ENCODE measurements at places on chromosomes 1 and 21.

DNA sequence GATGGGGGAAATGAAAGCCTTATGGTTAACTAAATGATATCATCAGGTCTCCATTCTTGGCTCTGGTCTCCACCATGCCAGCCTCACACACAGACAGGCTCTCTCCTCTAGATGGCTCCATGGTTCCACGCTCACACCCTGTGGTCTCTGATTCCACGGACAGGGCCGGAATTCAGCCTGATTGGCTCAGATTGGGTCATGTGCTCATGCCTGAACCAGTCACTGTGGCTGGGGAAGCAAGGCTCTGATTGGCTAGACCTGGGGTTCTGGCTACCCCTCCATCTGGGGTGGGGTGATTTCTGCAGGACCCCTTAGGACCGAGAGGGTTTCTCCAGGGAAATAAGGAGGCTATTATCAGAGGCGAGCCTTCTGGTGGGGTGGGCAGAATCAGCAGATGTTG lies 277.0 kb downstream of the PTPRU start:
- no peak for DNase-seq

- DNase-seq = no peak
Observed at GRCh38 chr1:213998785-213999184, 11.0 kb downstream of the PROX1 start.

DNA sequence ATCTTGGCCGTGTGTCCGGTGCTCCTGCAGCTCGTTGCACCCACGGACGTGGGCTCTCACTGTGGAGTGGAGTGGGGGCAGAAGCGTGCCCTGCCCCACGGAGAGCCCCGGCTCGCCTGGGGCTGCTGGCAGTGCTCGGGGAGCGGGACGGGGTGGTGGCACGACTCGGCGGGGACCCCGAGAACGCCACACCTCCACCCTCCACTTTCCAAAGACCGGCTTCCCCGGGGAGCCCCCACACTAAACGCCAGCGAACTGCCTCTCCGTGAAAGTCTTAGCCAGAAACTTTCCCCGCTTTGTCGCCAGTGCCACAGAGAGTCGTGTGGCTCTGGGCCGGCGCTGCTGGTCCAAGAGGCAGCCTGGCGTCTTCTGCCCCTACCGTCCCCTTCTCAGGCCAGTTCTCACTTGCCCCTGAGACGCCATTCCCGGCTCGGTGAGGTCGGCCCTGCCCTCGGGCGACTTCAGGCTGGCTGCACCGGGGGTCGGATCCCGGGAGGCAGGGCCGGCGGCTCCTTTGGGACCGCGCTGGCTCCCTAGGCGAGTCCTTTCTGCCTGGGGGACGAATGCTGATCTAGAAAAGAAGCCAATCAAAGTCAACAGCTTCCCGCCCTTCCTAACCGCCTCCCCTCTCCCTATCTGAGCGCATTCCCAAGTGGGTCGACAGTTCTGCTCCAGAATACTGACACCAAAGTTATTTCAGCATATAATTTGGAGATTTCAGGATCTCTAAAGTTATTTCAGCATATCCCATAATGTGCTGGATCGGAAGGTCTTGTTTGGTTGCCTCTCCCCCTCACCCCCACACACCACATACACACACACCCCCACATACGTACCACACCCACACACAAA lies 2.6 kb upstream of the SAMD13 start:
- DNase-seq = no peak

DNA sequence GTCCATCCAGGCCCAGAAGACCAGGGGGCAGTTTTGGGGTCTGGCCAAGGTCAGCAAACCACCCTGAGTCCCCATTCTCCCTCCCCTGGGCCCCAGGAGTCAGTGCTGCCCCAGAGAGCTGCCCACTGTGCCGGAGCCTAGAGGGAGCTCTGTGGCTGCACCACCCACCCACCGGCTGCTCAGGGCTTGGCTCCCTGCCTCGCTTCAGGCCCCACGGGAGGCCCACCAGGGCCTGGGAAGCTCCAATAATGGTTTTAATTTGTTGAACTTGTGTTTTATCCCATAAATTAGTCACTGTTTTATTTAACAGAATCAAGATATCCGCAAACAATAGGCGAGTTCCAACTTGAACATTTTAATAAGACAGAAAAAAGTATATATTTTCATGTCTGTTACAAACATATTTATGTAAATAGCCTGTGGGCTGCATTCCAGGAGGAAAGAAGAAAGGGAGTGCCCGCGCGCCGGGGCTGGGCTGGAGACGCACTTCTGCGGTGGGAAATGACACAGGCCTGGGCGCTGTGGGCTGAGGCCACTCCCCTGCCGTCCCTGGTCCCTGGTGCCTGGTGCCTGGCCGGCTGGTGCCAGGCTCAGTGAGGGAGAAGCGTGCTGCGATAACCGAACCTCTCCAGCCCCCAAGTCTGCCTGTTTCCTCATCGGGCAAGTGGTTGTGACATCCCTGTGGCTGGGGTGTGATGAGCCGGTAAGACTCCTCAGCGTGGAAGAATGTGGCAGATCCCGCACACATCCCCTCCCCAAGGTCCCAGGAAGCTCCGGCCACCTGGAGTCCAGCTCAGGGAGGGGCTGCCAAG lies 160.5 kb downstream of the PEX14 start:
- DNase-seq = no peak

GRCh38 chr1:204451352-204452124 lies 39.9 kb upstream of the PPP1R15B start:
- DNase-seq = no peak

DNA sequence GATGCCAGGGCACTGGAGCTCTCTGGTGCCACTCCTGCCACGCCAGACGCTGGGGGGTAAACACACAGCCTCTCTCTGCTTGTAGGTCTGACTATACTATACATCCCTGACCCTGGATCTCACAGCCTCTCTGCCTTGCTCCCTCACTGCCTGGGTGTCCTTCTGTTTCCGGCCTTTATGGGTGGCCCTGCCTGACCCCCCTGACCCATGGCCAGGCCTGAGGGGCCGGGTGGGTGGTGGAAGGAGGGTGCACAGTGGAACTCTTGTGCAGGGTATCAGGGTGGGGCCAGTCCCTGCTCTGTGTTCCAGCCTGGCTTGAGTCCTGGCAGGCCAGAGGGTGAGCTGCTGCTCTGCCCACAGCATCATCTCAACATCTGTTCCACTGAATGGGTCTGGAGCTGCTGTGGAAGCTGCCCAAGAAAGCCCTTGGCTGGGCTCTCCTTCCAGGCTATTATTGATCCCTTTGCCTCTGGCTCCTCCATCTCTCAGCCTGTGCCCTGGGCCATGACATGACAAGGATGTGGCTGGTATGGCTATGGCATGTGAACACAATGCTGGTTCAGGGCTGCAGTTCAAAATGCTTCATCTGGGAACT lies 17.2 kb upstream of the SYNC start:
- DNase-seq = no peak

DNA sequence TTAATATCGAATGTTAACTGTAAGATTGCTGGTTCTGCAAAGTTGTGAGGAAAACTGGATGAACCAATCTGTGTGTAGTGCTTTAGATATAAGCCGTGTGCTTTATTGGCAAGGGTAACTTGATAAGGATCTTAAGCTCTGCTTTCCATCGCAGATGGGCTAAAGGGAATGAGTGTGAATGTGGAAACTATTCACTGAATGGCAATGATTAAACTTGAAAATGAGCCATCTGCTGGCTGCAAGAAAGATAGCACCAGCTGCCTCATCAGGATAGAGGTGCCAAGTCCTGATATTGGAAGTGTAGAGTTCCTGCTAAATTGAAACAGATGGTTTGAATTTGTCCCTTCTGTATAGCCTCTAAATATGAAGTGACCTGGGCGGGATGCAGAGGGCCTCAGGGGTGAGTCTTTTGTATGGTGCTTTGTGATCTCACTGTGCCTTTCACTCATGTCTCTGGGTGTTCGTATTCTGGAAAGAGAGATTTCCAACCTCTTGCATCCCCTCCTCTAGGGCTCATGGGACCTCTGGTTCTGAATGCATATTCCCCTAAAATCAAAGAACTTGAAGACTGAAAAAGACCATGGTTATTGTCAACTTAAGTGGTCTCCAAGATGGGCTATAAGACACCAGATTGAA lies 9.2 kb downstream of the FCRL3 start:
- DNase-seq = no peak

DNA sequence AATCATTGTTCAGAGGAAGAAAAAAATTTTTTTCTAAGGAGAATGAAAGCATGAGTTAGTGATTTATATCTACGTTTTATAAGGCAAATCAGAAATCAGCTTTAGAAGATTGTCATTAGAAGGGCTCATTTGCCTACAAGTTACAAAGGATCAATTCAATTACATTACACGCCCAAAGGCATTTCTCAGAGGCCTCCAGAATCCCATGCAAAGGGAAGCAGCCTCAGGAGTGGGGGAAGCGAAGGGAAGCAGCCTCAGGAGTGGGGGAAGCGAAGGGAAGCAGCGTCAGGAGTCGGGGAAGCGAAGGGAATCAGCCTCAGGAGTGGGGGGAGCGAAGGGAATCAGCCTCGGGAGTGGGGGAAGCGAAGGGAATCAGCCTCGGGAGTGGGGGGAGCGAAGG lies 206.2 kb downstream of the GREM2 start:
- DNase-seq = no peak

GRCh38 chr1:41662061-41662764 lies 177.7 kb upstream of the EDN2 start:
- peak; percentile 70 for DNase-seq

- DNase-seq = no peak
Observed at GRCh38 chr1:199174336-199174735, 535.5 kb downstream of the PTPRC start.

- DNase-seq = no peak
Observed at GRCh38 chr1:77846966-77847365, 41.5 kb upstream of the NEXN start.

- no peak for DNase-seq
Observed at GRCh38 chr1:83905315-83905907, 93.5 kb downstream of the TTLL7 start.

DNA sequence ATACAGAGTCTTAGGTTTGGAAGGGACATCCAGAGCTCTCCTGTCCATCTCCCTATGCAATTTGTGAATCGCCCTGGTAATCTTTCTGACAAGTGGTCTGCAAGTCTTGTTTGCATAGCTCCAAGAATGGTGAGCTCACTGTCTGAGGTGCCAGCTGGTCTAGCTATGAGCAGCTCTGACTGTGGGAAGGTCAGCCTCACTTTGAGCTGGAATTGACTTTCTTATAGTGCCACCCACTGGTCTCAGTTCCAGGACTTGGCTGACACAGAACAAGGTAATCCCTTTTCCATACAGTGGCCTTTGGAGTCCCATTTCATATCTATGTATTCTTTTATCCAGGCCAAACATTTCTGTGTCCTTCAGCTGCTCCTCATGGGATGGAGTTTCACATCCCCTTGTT lies 95.6 kb upstream of the C8B start:
- DNase-seq = no peak

DNA sequence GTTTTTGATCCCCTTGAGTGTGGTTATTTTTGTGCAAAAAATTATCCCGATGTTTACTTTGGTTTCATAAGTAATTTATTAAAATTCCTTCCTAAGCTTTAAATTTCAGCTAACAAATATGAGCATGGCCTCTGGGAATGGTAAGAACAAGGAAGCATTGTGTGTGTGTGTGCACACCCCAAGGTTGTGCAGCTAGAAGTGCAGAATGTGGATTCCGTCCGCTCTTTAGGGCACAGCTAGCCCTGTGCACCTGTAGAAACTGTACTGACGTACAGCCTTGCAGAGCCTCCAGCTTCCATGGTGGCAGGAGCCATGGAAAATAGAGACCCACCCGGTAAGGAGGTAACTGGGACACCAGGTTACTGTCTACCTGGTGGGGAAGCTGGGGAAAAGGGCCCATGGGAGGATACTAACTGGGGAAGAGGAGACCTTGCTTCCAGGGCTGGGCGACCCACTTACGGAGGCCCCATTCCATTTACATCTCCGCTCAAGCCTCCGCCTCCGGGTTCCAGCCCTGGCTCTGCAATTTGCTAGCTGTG lies 54.7 kb downstream of the B3GALT5 start:
- no peak for DNase-seq

DNA sequence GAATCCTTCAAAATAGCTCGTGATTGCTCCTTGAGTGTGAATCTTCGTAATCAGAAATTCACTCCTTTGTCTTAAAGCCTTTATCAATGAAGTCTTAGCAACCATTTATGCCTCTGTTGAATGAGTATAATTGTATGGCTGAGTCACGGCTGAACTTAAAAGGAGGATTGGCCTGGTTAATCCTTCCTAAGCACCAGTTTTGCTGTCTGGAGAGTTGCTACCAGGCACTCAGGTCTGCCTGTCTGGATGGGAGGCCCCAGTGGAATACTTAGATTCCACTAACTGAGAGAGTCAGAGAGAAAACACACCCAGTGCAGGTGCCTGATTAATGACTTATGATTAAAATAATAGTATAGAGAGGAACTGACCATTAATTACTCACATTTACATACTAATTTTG lies 7.6 kb upstream of the HHAT start:
- no peak for DNase-seq

DNA sequence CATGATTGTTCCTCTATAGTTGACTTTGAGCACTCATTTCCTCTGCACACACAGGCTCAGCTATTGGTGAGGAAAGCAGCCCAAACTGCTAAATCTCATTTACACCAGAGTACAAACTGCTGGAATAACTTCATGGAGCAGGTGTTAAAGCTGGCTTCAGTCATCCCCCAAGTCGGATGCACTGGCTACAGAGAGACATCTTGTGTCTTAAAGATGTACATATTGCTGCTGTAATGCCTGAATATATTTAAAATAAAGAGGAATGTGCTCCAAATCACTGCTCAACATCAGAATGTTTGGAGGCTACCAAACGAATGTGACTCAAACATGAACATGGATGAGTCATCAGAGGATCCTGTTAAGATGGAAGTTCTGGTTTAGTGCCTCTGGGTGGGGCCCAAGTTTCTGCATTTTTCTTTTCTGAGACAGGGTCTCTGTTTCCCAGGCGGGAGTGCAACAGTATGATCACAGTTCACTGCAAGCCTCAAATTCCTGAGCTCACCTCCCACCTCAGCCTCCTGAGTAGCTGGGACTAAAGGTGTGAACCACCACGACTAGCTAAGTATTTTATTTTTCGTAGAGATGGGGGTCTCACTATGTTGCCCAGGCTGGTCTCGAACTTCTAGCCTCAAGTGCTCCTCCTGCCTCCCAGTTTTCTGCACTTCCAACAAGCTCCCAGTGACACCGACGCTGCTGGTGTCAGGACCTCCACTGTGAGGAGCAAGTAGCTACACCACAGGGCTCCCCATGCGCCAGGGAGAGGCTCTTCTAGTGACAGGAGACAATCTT lies 79.0 kb upstream of the KRTAP19-8 start:
- DNase-seq = no peak

DNA sequence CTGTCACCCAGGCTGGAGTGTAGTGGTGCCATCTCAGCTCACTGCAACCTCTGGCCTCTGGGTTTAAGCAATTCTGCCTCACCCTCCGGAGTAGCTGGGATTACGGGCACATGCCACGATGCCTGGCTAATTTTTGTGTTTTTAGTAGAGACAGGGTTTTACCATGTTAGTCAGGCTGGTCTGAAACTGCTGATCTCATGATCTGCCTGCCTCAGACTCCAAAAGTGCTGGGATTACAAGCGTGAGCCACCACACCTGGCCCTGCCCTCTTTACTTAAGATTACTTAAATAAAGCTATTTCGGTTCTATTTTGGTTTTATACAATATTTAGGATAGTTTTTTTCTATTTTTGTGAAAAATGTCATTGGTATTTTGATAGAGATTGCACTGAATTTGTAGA lies 15.3 kb upstream of the KCTD3 start:
- DNase-seq = no peak

GRCh38 chr1:172609528-172609927 lies 49.4 kb upstream of the FASLG start:
- DNase-seq = no peak
